ENCODE measurements at places on chromosomes 11 and 22.

- no peak for DNase-seq
Observed at GRCh38 chr11:12402691-12403120, 25.3 kb downstream of the PARVA start.

GRCh38 chr11:76916712-76917111 lies 56.0 kb downstream of the ACER3 start:
- no peak for DNase-seq

- DNase-seq: no peak
Observed at GRCh38 chr11:18065572-18065971, 19.5 kb upstream of the TPH1 start.

DNA sequence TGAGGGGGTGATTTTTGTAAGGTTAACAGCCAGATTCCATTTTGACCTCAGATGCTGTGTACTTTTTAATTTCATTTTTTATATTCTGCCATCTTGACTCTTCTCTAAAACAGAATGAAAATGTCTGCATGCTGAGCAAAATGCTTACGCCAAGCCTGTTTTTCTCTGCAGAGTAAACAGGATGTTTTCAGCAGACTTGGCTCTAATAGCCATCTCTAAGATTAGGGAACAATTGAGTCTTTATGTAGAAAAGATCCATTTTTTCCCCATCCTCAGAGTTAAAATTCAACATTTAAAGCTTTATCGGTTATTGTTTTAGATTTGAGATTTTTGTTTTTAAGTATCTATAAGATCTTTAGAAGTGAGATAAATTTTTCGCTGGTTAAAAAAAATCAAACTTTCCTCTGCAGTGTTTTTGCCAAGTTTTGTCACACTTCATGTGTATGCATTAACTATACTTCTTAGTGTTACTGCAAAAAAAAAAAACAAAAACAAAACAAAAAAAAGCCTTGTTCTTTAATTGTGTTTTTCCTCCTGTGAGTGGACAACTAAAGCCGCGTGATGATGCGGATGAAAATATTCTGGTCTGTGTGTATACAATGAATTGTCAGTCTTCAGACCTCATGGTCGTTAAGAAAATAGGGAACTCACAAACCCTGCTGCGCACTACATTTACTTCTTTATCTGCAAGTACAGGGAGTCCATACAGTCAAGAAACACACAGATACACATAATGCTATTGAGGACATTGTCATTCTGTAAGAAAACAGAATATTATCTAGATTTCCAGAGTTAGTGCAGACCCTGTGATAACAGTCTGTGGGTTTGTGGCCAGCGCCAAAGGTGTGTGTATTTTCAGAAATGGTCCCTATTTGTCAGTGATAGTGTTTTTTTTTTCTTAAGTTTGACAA lies 17.5 kb upstream of the ADSL start:
- DNase-seq: no peak

- no peak for DNase-seq
Observed at GRCh38 chr11:117171007-117171403, 7.5 kb upstream of the SIDT2 start.

GRCh38 chr11:65742353-65742752 lies 21.8 kb upstream of the RNASEH2C start:
- no peak for DNase-seq

GRCh38 chr11:34521265-34521664 lies 7.7 kb upstream of the ELF5 start:
- DNase-seq: no peak

GRCh38 chr22:43744700-43745410 lies 67.2 kb downstream of the EFCAB6 start:
- no peak for DNase-seq

- DNase-seq: no peak
Observed at GRCh38 chr22:19960491-19961200, 19.0 kb upstream of the TXNRD2 start.

DNA sequence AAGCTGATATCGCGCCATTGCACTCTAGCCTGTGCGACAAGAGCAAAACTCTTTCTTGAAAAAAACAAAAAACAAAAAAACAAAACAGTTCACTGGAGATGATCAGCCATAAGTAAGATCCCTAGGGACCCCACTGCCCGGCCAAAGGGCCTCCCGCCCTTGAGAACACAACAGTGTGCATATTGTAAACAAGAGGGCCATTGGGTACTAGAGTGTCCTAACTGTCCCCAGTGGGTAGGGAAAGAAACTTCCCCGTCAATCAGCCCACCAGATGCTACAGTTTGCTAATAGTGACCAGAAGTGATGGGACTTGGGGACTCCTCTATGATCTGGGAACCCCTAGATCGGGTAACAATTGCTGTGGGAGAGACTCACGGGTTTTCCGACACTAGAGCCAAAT lies 3.7 kb upstream of the ACY3 start:
- DNase-seq: no peak

- no peak for DNase-seq
Observed at GRCh38 chr11:9025101-9025850, 21.5 kb upstream of the NRIP3 start.

DNA sequence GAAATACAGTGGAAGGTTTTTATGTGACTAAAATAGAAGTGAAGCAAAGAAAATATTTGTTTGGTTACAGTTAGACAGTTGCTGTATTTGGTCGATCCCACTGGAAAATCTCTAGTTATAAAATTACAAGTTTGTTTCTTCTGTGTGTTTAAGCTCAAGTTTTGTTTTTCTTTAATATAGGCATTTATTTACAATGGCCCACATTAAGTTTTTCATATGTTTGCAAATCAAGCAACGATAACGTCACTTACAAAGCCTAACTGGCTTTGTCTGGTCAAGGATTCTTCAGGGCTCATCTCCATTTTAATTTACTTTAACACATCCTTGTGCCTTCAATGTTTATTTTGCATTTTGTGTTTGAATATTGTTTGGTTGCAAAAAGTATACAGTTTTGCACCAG lies 270.6 kb downstream of the LUZP2 start:
- no peak for DNase-seq

DNA sequence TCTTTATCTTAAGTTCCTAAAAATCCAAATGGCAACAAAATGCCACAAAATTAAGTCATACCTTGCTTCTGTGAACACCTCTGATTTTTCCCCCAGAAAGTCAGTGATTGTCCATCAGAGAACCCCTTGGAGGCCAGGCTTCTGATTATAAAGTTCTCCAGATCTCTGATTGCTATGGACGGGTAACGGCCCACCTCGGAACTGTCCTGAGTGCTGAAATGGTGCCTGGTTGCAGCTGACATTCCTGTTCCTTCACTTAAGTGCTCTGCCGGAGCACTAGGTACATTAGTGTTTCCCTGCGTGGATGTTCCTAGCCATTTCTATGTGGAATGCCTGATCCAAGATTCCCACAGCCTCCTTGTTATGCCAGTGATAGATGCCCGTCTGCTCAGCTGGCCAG lies 85.0 kb downstream of the CHST1 start:
- no peak for DNase-seq

DNA sequence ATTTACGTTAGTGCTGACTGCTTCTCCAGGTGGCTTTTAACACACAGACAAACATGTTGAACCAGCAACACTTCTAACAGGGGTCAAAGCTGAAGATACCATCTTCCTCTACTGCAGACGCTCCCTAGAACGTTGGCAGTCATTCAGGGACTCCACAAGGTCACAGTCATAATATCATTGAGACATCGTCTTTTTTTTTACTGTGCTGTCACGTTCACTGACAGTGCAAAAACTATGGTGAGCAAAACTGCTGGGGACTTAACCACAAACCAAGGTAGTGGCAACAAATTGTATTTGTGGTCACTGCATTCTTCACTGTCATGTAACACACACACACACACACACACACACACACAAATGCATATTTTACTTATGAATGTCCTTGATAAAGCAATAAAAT lies 244.9 kb downstream of the CASP12 start:
- DNase-seq: peak; percentile 2

GRCh38 chr11:88171982-88172381 lies 3.3 kb downstream of the RAB38 start:
- DNase-seq: no peak

DNA sequence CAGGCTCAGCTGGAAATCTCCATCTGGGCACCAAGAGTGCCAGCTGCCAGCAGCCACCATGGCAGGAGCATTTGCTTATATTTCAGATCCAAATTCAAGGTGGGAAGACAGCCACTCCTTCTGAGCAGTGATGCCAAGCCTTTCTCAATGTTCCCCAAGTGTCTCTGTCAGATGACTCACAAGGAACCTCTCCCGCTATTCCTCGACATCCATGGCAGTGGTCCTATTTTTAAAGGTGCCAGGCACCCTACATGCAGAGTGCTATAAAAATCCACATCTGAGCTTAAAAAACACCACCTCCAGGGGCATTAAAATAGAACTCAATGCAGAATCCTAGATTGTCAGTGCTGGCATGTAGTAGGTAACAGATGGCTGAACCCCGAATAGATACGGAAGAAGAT lies 112.1 kb downstream of the SLC1A2 start:
- DNase-seq: no peak

GRCh38 chr11:19432370-19433061 lies 191.8 kb upstream of the E2F8 start:
- no peak for DNase-seq

DNA sequence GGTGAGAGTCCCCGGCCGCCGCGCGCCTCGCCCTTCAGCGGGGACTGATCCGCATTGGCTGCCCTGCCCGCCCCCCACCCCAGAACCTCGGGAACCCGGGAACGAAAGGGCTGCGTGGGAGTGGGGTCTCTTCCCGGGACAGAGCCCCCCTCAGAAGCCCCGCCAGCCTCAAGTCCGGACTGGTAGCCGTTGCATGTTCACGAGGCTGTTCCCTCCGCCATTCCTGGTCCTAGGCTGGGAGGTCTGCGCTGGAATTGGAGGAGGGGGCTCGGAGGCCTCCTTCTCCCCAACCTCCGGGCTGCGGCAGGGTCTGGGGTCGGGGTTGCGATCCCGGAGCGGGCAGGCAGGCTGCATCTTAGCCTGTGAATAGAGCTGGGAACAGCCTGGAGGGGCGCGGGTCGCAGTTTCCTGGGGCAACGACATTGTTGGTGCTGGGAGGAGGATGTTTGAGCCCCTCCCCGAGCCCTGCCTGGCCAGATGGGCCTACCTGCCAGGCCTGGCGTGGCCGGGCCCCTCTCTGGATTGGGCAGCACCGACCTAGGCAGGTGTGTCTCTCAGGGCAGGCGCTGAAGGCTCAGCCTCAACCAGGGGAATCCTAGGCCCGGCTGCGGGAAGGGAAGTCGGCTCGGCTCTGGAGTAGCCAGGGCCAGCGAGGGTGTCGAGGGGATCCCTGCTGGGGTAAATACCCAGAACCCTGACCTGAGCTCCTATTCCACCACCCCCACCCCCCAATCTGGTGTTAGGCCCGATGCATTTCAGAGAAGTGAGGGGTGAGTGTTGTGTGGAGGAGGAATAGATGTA lies 670 bp downstream of the MAPK8IP1 start:
- DNase-seq: no peak

Data from central memory CD4-positive, alpha-beta T cell (primary cell).